ENCODE measurements at places on chromosomes 7 and 10.

GRCh38 chr7:92282930-92283329 is 37.2 kb downstream of the ANKIB1 start:
- no peak for DNase-seq

DNA sequence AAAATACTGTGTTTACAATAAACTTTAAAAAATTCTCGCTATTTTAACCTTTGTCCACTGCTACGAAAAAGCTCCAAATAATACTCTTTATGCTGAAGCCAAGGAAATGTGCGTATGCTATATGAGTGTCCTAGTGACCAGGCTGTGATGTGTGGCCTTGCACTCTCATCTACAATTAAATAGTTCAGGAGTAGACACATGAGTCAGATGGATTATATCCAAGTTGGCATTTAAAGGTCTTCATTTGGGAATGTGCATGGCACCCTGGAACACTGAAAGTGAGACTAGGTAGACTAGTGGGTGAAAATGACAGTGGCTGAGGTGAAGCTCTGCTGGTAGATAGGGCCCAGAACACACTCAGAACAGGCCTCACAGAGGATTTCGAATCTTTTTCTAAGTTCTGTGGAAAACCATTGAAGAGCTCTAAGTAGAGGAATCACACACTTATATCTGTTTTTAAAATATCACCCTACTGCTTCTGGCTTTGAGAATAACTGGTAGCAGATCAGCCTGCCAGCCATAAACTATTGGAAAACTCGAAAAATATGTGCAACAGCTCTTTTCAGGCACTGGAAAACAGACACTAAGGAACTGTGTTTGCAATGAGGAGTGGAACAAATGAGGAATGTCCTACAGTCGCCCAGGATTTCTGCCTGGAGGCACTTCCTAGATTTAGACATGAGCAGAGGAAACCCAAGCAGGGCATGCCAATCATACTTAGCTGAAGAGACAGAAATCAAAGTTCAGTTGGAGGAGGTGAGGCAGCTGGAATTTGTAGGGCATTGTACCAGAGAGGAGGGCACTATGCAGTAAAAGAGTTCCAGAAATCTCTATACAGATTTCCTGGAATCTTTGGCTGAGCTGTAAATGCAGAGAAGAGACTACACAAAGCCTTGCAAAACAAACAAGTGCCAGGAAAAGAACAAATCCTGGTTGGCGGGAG is 603.8 kb upstream of the LRRTM3 start:
- DNase-seq: peak; percentile 21

- DNase-seq: no peak
Observed at GRCh38 chr7:23213755-23214154, 31.9 kb downstream of the NUP42 start.

- DNase-seq: no peak
Observed at GRCh38 chr7:1257221-1257620, 24.5 kb downstream of the UNCX start.

- no peak for DNase-seq
Observed at GRCh38 chr7:107049480-107049879, 5.0 kb downstream of the PRKAR2B start.

DNA sequence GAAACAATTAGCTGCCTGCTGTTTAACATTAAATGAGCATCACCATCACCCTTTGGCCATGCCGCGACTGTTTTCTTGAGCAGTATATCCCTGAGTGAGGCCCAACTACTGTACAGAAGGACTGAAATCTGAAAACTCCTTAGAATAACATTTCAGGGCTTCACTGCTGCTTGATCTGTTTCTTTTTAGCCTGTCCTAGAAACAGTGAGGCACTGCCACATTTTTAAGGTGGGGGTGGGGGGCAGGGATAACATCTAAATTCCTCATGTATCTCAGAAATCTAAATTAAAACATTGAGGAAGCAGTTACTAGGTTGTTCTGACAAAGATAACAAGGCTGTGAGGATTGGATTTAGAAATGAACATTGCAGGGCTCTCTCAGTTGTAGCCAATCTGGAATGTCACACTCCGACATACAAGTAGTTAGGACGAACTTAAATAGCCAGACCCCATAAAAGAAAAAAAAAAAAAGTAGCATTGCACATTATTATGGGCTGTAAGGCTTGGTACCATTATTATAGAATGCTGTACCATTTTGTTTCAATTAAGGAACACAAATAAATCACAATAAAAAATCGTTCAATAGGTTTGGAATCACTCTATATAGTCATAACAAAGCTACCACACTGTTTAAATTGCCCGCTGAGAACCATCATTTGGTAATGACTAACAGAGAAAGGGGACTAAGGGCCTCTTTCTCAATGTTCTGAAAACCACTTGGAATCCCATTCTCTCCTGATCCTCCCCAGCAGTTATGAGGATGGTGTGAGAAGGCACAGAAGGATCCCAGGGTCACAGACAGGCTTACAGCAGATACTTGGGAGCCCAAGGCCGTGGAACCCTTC is 256.1 kb downstream of the INHBA start:
- no peak for DNase-seq

DNA sequence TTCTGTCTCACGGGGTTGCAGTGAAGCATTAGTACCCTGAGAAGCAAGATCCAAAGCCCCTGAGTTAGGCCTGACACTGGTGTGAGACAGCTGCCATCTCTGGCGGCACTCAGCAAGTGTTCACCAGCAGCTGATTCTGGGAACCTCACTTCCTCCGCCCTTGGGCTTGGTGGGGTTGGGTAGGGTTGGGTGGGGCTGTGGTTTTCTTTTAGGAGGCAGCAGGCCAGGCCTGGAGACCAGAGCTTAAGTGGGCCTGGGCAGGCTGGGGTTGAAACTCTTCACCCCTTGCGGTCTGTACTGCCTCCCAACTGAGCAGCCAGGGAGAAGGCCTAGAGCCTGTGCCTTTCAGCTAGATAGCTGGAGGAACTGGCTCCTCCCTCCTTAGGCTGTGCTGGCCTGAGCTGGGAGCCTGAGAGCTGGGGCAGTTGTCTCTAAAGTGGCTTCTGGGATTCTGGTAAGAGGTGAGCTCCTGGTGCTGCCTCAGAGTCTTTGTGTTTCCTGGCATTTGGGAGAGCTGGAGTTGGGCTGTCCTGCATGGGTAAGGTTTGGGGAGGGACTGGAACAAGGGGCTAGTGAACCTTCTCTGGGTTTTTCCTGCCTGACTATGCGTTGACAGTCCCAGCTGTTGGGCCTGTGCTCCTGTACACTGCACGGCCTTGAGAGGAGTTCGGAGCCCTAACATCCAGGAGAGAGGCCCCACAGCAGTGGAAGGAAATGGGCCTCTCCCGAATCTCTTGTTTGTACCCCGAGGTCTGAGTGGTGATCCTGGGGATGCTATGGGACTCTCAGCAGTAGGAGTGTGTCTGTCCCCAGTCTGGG is 5.1 kb downstream of the TSPAN14 start:
- DNase-seq: peak; percentile 97

DNA sequence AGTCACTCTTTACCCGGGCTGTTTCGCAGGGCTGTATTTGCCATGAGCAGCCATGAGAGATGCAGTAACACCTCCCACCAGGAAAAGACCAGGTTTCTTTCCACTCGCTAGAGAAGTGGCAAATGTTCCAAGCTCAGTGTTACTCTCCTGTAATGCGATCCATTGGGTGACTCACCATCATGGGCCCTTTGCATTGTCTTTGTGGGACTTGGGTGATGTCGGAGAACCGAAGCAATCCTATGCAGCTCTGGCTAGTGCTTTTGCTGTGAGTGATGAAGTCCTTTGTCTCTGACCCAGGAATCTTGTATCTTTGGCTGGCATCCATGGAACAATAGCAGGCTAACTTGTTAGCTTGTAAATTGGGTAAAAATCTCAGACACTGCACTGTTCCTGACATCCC is 40.0 kb downstream of the GHRHR start:
- DNase-seq: no peak

GRCh38 chr10:86651631-86652331 is 2.6 kb upstream of the OPN4 start:
- no peak for DNase-seq

DNA sequence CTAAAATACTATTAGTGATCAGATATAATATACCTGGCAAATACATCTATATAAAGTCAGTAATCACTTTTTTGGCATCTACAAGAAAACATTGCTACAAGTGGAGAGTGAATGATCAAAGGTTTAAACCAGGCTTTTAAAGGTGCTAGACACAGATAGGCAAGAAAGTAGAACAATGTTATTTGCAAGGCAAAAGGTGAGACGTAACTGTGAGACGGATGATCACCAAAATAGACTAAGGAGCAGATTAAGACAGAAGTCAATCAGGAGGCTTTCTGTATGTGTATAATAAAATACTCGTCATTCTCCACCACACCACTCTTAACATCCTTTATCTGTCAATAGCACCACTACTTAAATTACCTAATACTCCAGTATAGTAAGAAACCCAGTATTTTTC is 8.3 kb downstream of the ANXA7 start:
- DNase-seq: no peak

GRCh38 chr10:15795036-15795792 is 65.1 kb downstream of the MINDY3 start:
- DNase-seq: no peak

- no peak for DNase-seq
Observed at GRCh38 chr7:4692055-4692454, 10.0 kb downstream of the FOXK1 start.

- DNase-seq: peak; percentile 3
Observed at GRCh38 chr10:34288634-34289033, 526.5 kb downstream of the PARD3 start.

- no peak for DNase-seq
Observed at GRCh38 chr10:2936816-2937215, 130.5 kb upstream of the PFKP start.

DNA sequence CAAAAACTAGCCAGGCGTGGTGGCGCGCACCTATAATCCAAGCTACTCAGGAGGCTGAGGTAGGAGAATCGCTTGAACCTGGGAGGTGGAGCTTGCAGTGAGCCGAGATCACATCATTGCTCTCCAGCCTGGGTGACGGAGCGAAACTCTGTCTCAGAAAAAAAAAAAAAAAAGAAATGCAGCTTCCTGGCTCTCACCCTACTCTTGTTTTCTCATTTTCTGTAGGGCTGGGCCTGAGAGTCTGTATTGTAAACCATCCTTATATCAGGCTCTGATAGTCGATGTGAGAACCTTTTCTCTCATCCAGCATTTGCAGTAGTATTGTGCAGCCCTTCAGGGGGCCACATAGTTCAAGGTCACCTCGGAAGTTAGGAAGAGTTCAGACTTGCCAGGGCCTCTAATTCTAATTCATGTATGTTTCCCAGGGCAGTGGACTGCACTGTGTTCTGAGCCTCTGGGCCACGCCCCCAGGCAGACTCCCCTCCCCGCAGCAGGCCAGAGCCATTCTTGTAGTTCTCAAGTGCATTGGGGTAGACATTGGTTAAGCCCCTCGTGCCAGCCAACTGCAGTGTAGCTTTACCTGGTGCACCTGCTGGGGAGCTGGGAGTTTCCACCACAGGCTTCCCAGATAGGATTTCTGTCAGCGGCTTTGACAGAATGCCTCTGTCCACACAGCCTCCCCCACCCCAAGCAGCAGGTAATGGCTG is 38.3 kb upstream of the PDCD4 start:
- no peak for DNase-seq

DNA sequence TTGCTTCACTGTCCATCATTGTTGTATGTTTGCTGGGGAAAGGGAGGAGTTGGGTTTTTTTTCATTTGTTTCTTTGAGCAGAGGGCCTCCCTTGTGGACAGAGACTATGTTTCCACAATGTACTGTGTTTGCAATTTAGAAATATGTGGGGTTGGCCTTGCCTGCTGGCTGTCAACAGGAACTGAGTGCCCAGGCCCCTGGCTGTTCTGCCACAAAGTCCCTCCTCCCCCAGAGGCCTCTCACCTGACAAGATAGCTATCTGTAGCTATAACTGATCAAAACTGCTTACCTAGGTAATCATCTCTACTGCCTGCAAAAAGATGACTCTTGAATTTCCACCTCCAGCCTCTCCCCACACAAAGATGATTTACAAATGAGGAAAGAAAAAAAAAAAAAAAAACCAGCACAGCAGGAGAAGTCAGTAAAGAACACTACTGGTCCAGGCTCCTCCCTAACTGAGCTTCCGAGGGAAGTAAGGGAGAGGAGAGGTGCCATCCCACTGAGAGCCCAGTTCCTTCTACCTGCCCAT is 121.8 kb downstream of the SGMS1 start:
- DNase-seq: no peak

GRCh38 chr10:75733135-75733890 is 301.9 kb downstream of the LRMDA start:
- no peak for DNase-seq

DNA sequence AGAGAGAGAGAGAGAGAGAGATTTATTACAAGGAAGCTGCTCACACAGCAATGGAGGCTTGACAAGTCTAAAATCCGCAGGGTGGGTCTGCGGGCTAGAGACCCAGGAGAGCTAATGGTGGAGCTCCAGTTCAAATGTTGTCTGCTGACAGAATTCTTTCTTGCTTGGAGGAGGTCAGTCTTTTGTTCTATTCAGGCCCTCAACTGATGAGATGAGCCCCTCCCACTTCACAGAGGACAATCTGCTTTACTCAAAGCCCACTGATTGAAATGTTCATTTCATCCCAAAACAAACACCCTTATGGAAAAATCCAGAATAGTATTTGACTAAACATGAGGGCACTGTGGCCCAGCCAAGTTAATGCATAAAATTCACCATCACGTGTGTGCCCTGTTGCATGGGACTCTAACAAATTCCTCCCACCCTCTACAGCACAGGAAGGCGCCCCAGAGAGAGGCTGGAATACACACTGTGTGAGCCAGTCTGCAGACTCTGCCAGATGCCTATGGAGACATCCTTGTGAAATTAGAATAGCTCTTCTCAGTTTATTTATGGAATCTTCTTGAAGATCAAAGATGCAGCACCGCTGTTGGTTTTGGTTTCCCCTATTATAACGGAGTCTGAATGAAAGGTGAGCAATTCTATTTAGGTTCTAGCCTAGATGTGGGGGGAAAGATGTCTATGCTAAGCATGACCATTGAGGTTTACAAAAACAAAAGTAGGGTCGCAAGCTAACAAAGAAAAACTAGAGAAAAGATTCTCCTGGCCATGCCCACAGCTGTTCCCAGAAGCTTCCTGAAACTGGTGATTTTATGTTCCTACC is 123.0 kb upstream of the SFMBT2 start:
- no peak for DNase-seq

- DNase-seq: peak; percentile 37
Observed at GRCh38 chr7:30057741-30058140, 29.5 kb downstream of the PLEKHA8 start.

- peak; percentile 53 for DNase-seq
Observed at GRCh38 chr10:100730725-100731406, 14.5 kb upstream of the PAX2 start.

DNA sequence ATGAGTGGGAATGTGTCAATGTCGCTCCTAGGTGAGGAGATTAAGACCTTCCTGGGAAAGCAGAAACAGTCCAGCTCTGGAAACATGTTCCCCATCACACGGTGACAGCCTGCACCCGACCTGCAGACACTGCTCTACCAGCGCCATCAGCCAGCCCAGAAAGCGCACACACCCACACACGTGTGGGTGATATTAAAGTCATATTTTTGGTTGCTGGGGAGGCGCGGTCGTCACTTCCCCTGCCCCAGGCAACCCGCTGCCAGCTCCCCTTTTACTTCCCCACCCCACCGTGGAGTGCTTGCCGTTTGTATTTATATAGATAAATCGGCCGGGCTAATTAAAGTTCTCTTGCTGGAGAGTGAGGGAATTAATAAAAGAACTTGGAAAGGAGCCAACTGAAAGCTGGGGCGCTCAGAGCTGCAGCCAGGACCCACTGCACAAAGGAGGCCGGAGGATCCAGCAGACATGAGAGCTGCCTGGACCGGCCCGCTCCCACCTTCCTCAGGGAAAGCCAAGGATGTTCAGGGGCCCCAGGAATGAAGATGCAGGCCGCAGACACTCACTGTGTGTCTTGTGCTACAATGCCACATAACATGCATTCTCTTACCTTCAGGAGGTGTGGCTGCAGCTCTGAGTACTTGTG is 145.2 kb upstream of the UNC5B start:
- DNase-seq: no peak
